ENCODE measurements at places on chromosomes 3 and 15.

GRCh38 chr15:60858511-60859070 lies 370.5 kb downstream of the RORA start:
- no peak for DNase-seq

DNA sequence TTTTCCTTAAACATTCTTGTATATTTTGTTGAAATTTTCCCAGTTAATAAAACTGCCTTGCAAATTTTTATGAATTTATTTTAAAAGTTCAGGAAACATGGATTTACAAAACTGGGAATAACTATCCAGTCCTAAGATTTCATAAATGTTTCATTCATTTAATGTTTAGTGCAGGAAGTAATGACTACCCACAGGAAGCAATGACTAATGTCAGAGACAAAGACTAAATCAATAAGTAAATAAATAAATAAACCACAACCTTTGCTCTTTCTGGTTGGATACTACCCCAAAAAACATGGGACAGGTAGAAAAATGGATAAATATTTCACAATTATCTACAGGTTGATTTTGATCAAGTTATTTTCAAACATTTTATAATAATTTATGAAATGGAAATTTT lies 48.8 kb upstream of the TMCO5A start:
- no peak for DNase-seq

DNA sequence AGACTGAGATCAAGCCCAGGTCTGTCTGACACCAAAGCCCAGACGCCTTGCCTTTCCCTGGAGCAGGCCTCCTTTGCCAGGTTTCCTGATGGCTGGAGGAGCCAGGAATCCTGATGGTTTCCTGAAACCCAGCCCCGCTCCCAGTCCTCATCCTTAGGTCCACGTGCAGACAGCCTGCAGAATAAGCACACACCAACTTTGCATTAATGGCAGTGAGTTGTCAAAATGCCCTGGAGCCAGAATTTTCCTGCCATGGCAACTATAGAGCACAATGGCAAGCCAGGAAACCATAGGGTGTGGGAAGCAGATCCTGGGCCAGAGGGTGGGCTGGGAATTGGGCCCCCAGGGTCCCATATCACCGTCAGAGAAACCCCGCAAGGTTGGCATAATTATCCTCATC lies 67.4 kb upstream of the HRH1 start:
- DNase-seq, result no peak

DNA sequence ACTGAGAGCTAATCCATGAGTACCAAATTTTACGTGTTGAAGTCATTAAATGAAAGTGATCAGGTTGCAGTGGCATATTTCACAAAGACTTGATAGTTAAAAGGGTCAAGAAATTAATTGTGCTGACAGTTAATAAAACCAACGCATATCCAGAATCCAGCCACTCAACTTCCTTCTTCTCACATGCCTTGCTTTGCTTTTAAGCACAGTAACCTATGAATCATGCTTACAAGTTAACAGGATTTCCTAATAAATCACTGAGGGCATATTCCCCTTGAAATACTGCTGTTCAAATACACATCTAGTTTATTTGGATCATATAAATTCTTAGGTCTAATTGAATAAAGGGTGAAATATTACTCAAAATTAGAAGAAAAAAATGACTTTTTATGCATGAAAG lies 801.5 kb upstream of the EPHA6 start:
- no peak for DNase-seq

DNA sequence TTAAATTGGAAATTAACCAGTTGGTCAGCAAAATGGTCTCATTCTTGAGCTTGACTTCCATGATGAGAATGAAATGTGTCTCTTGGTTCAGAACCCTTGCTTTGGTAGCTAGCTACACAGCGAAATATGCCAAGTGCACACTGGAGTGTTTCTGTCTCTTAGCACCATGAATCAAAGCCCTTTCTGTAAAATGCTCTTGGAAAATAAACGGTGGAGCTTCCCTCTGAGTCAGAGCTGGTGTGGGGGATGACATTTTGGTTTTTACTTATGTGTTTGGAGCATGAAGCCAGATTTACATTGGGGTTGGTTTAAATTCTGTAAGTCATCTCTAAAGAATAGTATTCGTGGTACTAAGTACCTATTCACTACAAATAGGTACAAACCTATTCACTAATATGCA lies 85.1 kb upstream of the NANOGP8 start:
- DNase-seq, result no peak

DNA sequence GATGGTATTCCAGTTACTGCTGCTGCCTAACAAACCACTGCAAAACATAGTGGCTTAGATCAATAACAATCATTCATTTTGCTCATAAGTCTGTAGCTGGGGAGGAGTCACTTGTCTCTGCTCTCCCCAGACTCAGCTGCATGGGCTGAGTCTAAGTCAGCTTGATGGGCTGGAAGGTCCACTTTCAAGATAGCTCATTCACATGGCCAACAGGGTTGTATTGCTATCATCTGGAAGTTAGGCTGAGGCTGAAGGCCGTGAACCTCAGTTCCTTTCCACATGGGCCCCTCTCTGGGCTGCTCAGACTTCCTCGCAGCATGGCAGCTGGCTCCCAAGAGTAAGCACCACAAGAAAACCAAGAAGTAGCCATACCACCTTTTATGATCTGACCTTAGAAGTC lies 28.7 kb upstream of the BFSP2 start:
- no peak for DNase-seq

- DNase-seq, result no peak
These were observed 52.8 kb downstream of the TMEM212 start for GRCh38 chr3:171895900-171896299.

- peak; percentile 13 for DNase-seq
These were observed 67.4 kb downstream of the NUP210 start for GRCh38 chr3:13352621-13353131.

- DNase-seq, result no peak
These were observed 17.8 kb downstream of the FLNB start for GRCh38 chr3:58025837-58026569.

DNA sequence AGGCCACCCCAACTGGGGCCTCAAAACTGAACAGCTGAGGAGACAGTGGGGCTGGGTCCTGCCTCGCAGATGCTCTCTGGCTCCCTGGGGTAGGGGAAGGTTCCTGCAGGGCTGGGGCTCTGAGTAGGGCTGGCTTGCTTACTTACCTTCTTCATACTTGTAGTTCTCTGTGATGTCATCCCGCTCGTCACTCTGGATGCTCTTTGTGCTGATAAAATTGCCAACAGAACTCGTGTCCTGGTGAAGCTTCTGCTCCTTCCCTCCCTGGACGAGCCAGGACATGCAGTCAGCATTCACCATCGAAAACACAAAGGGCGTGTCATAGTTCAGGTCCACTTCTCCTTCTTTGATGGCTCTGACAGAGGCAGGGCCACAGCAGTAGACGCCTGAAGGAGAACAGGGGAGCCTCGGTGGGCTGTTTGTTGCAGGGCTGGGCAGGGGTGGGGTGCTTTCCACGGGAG lies 17.9 kb upstream of the EPB42 start:
- no peak for DNase-seq

GRCh38 chr3:29853841-29854397 lies 573.0 kb downstream of the RBMS3 start:
- DNase-seq, result no peak

GRCh38 chr3:20186600-20187004 lies 596 bp upstream of the SGO1 start:
- DNase-seq, result no peak

- DNase-seq, result peak; percentile 23
These were observed 1.4 kb downstream of the KBTBD13 start for GRCh38 chr15:65077981-65078352.

- no peak for DNase-seq
These were observed 14.8 kb upstream of the LDHAL6B start for GRCh38 chr15:59191855-59192237.

DNA sequence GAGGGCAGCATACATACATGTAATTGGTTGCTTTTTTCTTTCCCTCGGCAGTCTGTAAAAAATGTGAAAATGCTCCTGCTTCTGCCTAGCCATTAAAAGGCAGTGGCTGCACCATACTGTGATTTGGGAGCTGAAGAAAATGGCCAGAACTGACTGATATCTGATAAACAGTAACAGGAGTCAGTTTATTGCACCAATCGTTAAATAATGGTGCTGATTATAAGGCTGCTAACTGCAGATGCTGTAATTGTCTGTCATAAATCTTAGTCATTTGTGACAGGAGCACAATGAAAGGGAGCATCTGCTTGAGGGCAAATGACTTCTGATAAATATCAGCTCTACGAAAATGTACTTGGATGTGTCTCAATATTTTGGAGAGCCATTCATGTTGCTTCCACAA lies 263.1 kb upstream of the DNAJC19 start:
- DNase-seq, result no peak

GRCh38 chr15:88882785-88883184 lies 12.6 kb downstream of the HAPLN3 start:
- DNase-seq, result no peak

DNA sequence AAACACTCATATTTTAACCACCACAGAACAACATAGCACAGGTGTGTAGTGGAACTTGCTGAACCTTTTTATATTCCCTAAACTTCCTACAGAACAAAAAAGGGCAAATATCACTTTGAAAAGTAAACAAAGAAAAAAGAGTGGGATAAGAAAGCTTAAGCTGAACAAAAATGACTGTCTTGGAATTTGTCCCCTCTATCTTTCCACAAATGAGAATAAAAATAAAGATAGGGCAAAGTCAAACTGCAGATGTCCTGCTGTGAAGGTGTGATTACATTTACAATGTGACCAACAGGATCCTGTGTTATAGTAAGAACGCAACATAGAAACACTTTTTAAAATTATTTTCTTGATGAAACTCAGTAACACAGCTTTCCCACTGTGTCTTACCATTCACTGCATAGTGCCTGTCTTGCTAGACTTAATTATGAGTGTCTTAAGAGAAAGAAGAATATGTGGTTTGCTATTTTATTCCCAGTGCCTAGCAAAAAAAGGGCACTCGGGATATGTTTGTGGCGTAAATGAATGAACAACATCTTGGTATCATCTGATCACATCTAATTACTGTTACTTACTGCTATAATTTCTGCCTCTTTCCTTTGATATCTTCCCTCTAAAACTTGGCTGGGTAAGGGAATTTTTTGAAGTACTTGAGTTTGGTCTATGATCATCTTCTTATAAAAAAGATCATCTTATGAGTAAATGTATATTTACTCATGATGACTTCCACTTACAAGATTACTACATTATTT lies 67.5 kb downstream of the DENND4A start:
- no peak for DNase-seq

GRCh38 chr3:132703733-132704132 lies 18.5 kb downstream of the NPHP3 start:
- no peak for DNase-seq

DNA sequence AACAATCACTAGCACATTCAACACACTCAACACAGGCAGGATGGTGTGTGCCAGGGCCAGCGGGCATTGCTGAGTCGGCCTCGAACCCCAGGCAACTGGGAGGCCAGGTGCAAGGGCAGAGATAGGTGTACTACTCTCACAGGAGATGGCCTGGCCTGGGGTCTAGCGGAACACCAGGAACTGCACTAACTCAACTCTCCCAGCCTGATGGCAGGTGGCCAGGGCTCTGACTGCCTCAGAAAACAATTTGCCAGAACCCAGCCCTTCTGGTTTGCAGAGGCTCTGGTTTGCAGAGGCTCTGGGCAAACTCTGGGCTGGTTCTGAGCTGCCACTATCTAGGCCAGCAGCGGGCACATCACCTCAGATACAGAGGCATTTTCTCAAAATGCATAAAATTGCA lies 229.2 kb upstream of the CHRNA7 start:
- DNase-seq, result no peak

- DNase-seq, result no peak
These were observed 19.6 kb upstream of the SLC7A14 start for GRCh38 chr3:170605490-170605889.

DNA sequence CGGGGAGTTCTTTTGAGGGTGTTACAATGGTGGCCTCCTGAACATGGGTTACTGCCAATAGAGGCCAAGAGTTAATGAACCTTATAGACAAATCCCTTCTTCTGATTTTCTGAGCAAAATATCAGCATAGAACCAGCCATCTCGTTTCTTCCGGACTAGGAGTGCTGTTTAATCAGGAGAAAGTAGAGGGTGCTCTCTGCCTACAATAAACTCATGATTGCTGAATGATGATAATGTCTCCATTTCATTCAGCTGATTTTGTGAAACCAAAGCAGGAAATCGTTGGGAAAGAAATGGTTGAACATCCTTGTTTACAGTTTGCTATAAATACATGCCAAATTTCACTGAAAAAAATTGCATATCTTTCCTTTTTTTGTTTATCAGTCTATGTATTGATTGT lies 142.8 kb upstream of the PLSCR5 start:
- DNase-seq, result no peak

DNA sequence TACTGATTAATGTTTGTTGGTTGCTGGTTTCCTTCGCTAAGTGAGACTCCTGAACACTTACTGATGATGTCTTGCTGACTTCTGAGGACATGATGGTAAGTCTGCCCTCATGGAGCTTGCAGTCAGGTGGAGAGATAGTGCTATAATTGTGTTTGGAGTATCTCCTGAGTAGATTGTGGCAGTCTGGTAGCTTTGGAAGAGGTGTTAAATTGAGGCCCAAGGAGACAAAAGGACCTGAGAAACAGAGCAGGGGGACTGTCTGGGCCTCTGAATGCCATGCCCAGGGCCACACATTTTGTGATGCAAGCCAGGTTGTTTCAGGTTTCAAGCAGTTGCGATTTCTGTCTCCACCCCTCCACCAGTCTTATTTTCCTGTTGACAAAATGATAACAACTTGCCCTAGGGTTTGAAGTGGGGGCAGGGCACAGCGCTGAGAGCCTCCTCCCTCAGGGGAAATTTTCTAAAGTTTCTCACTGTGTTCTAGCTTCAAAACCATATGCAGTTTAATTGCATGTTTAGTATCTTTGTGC lies 16.7 kb downstream of the SMAD3 start:
- peak; percentile 77 for DNase-seq

DNA sequence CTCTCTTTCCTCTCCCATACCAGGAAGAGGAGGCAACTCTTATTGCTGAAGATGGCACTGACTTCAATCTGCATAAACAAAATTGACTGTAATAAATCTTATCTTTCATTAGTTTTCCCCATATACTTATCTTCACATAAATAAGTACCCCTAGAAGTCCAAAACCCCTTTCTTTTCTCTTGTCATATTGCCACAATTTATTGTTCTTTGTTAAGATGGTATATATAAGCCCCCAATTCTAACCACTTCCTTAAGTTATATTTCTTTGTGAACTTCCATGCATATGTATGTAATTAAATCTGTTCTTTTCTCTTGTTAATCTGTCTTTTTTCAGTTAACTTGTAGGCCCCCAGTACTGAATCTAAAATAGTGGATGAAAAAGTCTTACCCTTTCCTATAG lies 68.8 kb downstream of the TNIK start:
- DNase-seq, result no peak

GRCh38 chr3:139978966-139979365 lies 44.0 kb downstream of the CLSTN2 start:
- DNase-seq, result no peak

DNA sequence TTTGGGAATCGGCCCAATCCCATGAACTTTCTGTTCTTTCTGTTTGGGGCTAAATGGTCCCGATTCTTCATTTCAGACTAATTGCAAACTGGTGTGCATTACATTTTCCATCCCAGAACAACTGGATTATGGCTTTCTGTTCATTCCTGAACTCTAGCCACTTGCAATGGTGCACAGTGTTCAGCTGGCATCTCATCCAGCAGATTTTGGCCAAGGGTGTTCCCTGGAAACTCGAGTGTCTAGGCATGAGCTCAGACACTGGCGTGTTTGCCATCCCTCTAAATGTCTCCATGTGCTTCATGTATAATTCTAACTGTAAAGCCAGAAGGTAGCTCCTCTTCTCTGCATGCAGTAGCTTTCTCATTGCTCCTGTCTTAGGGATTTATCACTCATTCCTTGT lies 97.1 kb upstream of the MYZAP start:
- DNase-seq, result no peak

Measured in CD4-positive, alpha-beta T cell treated with Interleukin-6 at 100 ng/mL for 8 hours (primary cell).